ENCODE measurements at places on chromosomes 2 and 18.

DNA sequence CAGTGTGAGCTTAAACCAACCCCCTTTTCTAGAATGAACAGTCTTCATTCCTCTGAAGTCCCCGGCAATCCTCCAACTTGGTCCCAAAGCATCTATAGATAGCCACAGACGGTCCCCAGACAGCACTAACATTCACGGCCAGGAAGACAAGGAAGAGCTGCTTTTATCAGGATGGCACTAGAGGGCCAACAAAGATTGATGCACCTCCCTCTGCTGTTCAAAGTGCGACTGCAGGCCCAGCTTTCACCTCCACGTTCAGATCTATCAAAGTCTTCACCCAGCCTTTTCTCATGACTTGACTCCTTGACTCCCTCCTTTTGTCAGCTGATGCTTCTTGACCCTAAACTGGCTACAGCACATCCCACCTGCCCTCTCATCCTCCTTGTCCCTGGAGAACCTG is 54.3 kb downstream of the RNF152 start:
- DNase-seq = no peak

- no peak for DNase-seq
Measured at GRCh38 chr2:198296665-198297308, 492.4 kb downstream of the PLCL1 start.

DNA sequence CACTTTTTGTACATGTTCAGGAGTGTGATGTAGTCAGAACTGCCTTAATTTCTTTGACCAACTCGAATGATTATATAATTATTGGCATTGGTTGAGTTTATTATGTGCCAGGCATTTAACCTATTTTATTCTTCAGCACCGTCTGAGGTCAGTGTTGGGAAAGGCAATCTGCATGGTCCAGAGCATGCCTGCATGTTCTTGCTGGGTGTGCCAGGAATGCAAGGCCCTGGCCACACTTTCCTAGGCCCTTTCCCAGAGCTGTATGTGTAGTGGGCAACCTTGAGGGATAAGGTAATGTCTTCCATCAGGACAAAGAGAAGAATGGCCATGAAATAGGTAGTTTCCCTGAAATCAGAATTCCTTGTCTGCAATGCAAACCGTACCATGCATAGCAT is 9.7 kb upstream of the SNRNP200 start:
- no peak for DNase-seq

GRCh38 chr18:63095768-63096167 is 223.8 kb downstream of the BCL2 start:
- no peak for DNase-seq

DNA sequence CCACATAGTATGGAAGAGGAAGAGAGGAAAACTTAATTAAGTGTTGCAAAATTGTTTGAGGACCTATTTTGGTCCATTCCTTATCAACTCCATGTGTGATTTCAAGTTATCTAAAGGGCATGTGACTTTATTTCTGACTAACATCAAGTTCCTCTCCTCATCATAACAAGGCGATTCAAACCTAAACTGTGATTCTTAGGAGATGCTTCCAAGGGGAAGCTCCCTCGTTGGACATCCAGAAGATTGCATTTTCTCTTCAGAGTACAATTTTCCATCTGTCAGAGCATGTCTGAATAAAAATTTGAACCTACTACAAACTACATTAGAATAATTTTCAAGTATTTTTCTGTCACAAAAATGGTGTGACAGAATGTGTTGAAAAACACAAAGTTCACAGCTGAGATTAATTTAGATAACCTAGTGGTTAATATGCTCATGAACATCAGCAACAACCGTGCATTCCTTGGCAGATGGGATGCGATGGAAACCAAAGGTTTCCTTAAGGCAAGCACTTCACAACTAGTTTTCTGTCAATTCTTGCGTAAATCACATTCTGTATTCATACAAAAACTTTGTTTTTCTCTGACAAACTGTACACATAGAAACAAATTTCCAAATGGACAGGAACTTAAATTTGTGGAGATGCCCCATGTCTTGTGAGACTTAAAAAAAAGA is 4.2 kb downstream of the SFT2D3 start:
- no peak for DNase-seq

DNA sequence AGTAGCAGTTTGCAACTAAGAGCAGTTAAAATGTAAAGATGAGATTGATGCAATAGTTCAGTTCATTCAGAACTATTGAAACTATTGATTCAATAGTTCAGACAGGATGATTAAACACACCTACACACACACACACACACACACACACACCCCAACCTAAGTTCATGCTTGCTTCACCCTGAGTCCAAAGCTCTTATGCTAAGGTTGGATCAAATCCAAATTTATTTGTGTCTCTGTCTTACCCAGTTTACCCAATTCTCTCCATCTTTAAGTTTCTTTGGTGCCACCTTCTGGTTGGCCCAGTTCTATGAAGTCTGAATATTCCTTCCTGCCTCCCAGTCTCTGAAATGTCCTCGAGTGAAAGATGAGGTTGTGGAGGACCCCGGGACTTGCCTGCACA is 5.1 kb downstream of the SERPINB8 start:
- no peak for DNase-seq
